ENCODE measurements at places on chromosomes 2 and 18. TPM values are rescaled to one million over a fixed set of nuclear protein-coding genes. Genes with fewer than 3 reads are reported as not detected.

- no peak for DNase-seq
Observed at GRCh38 chr2:74373221-74373676, 6.9 kb downstream of the DCTN1 start.

DNA sequence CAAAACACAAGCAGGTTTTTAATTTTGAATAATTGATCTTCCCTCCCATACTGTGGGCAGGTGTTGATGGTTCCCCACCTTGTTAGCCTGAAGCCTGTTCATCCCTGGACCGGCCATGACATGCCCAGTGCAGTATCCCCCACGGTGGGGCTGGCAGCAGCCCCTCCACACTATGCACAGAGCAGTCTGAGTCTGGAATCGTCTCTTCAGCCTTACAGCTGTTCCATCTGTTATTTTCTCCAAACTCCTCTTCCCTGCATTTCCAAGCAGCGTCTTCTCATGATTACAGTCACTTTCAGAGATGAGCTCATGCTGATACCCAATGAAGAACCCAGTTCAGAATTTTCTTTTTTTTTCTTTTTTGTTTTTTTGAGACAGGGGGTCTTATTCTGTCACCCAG is 68.2 kb downstream of the ADI1 start:
- DNase-seq = no peak

- no peak for DNase-seq
Observed at GRCh38 chr18:2139691-2140090, 431.6 kb downstream of the METTL4 start.

GRCh38 chr2:230144355-230144754 is 75.4 kb downstream of the SP110 start:
- no peak for DNase-seq

GRCh38 chr2:33262097-33262496 is 214.4 kb upstream of the RASGRP3 start:
- no peak for DNase-seq

DNA sequence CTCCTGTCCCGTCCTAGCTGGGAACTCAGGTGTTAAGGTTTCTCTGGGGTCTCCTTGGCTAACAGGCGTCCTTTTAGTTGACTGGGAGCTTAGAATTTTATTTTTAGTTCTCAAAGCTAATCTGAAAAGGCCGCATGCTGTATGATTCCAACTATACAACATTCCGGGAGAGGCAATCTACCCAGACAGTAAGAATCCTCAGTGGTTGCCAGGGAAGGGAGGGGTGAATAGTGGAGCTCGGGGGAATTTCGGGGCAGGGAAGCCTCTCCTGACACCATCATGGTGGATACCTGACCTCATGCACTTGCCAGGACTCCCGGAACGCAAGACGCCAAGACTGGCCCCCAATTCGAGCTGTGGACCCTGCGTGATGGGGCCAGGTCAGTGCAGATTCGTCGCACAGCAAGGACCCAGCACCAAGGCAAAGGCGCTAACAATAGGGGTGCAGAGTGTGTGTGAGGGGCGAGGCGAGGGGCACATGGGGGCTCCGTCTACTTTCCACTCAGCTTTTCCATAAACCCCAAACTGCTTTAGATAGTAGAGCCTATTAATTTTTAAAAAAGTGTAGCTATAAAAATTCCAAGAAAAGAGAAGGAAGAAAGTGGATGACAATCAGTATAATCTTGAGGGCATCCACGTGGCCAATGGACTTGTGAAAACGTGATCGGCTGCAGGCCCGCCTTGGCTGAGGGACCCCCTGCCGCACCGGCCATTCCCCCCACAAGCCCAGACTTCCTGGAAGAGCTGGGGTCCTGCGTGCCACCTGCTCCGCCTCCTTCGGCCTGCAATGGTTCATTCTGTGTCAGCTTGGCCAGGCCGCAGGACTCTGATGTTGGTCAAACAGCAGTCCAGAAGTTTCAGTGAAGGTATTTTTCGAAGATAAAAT is 17.3 kb downstream of the PDCD1 start:
- no peak for DNase-seq

DNA sequence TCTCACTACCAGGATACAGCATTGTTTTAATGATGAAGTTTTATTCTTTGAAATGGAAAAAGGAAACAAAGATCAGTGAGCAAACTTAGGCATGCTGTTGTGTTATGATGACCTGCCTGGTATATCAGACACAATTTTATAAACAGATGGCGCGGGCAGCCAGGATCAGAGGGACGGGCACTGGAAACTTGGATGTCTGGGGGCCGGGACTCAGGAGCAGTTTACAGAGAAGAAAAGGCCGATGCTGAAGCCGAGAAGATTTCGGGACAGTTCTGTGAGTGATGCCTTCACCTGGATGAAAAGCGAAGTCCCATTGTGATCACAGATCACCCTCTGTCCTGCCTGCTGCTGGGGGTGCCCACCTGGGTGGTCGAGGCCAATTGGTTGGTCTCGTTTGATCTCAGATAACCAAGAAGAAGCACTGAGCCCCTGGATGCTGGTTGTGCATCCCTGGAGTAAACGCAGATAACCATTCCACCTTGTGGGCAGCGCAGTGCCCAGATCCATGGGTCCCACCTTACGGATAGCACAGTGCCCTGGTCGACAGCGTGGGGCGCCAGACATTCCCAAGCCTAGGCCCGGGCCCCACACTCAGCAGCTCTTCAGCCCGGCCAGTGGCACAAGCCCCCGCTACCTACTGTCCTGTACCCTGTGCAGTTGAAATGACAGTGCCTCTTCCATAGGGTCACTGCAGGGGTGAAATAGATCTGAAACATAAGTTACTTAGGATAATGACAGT is 182.9 kb upstream of the TPO start:
- no peak for DNase-seq

DNA sequence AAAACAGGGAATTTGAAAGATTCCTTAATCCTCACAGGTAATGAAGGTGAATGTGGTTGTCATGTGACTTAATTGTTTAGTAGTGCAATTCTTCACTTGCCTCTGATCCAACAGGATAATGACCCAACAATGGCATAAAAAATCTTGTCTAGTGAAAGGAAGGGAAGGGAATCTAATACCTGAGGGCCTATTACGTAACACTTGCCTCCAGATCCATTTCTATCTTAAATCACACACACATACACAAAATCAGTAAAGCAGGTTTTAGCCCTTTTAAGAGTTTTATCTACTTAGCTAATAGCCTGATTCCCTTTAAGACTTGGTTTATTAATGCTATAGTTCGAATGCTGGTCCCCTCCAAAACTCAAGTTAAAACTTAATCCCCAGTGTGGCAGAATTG is 118.6 kb downstream of the TMEM163 start:
- DNase-seq = peak; percentile 12

DNA sequence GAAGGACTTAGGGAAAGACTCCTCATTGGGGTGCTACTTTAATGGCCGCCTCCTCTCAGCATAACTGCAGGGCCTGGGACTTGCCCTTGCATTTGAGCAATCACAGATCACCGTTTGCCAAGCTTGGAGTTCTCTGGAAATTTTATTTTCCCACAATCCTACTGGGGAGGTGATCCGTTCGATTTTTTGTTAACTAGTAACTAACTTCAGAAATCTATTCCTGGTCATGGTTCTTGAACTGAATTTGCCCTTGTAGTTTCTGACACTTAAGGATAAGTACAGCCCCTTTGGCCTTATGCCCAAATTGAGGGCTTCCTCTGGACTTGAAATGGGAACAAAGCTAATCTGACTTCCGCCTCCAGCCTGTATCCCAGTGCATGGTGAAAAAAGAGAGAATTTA is 60.5 kb upstream of the ST3GAL5 start:
- no peak for DNase-seq

DNA sequence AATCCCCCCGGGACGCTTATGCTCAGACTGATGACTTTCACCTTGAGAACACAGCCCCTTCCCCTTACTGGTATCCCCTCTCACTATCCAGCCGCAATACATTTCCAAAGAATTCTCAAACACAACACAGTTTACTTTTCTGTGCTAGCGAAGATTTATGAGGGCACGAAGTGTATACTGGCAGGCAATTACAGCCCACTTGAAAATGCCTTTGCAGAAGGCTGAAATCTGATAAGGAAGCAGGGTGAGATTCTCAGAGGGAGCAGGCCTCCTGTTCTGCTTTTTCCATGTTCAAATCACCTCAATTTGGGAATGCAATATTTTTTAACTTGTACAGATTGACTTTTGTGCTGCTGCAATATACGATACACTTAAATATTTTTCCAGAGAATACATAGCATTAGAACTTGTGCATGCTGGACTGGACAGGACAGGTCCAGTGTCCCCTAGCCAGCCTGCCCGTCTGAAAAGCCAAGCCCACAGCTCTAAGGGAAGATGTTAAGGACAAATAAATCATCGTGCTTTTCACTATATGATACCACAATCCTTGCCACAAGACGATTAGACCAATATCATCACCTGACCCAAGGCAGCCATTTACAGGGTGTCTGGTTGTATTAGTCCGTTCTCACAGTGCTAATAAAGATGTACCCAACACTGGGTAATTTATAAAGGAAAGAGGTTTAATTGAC is 262.1 kb downstream of the EPHA4 start:
- no peak for DNase-seq

The AFF3 gene
- 99.7 TPM for total RNA-seq

The SPC25 gene
- total RNA-seq = 5.4 TPM

Data from Karpas-422 (cell line).